Renal cortex interstitium (tissue), 15 donors: ENCODE measurements at places on chromosomes 6 and 20.

GRCh38 chr6:5866547-5867051 is 140.1 kb downstream of the NRN1 start:
- DNase-seq: no peak

DNA sequence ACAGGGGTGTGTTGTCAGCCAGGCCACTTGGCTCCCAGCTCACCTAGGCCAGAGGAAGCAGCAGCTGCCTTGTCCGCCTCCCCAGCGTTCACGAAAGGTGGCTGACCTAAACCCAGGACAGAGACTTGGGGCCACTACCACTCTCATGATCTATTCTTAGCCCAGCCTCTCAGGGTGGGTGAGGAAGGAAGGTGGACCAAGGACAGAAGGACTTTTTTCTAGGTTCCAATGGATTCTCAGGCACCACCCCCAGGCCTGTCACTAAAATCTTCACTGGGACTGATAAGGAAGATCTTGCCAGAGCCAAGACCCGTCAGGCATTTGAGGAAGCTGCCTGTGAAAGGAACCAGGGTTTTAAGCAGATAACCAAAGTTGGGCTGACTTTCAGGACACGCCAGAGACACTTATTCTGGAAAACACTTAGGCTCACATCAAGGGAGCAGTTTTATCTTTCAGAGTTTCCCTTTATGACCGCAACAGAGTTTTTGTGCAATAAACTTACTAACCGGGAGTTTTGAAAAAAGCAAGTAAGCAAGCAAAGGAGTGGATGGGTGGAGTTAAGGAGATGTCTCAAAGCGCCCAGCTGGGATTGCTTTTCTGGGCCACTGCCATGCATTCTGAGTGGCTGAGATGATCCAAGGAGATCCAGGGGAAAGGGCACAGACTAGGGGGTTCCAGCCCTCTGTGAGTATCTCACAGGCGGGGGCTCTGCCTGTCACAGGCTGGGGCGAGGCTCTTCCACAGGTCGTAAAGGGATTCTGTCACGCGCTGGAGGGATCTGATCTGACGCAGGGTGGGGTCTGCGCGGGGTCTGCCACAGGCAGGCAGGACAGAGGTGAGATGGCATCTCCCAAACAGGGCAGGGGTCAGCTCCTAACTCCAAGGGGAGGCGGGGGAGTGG is 989 bp downstream of the FITM2 start:
- no peak for DNase-seq

- DNase-seq: no peak
These were observed 759.8 kb downstream of the PTPRT start for GRCh38 chr20:42429761-42430458.

DNA sequence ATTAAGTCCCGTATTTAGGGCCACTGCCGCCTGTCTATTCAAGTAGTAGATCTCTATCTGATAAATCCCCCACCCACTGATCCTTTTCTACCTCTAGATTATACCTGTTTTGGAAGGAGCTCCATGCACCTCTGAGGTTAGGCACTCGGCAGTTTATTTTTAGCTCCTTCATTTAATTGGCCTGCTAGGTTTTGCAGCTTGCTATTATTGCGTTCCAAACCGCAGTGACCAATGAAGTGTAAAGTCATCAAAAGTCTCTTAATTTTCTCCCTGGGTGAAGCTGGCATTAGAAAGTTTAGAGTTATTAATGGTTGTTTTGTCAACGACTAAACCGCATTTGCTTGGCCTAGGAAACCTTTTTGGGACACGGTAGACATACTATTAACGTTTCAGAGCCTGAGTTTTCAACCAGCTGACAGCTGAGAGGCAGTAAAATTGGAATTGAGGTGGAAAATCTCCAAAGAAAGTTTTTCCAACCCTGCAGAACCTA is 60.0 kb downstream of the RFPL4B start:
- DNase-seq: no peak

DNA sequence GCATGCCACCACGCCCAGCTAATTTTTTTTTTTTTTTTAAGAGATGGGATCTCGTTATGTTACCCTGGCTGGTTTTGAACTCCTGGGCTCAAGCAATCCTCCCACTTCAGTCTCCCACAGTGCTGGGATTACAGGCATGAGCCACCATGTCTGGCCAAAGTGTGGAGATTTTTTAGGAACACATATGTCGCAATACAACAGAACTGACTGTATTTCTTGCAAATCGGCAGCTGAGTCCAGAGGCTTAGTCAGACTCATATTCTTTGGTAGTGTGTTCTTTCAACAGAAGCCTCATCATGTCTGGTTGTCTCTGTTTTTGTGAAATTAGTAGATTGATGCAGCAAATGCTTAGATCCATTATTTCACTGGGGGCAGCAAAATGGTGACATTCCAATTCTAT is 23.9 kb upstream of the CD164 start:
- DNase-seq: no peak
